ENCODE measurements at places on chromosomes 13 and 19.

DNA sequence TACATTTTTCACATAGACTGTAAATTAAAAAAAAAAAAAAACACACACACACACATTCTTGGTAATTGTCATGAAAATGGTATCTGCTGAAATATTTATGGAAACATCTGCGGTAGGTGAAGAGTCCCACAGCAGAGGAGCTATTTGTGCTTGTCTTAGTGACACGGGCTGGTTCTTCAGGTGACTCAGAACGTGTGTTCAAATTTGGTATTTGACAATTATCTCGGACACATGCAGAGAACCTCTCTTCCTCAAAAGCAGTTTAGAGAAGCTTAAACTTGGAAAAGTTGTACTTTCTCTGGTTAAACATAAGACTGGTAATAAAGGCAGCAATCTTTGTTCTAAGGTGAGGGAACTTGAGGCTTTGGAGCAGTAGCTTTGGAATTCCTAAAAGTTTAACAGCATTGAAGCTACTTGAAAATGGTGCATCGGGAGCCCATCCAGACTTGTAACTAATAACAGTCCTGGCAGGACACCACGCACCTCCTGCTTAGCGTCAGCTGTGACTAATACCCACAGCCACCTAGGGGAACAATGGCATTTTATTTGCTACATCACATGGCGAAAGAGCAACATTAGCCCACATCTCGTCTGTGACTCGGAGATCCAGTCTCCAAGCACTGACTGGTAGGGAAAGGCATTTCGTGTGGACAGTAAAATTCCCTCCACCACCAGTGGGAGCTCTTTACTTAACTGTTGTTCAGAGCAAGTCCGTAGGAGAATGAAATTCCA, 1505.1 kb upstream of the SLC10A2 start:
- DNase-seq = peak; percentile 68

DNA sequence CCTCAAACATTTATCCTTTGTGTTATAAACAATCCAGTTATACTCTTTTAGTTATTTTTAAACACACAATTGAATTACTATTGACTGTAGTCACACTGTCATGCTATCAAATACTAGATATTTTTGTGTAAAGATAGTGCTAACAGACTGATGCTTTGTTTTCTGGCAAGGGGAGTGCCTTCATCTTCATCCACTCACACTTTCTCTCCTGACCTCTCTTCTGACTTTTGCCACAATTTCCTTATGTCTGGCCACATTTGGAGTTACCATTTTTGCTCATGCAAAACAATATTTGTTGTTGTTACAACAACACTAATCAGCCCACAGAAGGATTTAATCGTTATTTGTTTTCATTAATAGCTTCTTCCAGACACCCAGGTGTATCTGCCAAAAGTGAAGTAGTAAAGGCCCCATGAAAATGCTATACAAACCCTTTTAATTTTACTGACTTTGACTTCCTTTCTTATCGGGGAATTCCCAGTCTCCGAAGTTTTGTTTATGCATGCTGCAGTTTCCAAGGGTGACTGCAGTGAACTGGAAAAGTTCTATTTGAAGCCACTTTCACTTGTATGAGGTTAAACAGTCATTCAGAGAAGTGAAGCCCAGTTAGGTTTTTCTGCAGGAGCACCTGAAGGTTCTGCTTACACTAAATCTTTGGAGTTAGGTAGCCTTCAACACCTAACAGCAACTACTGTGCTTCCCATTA, 66.1 kb upstream of the FRY start:
- DNase-seq = no peak

GRCh38 chr19:1538978-1539377, 15.1 kb downstream of the PLK5 start:
- no peak for DNase-seq

DNA sequence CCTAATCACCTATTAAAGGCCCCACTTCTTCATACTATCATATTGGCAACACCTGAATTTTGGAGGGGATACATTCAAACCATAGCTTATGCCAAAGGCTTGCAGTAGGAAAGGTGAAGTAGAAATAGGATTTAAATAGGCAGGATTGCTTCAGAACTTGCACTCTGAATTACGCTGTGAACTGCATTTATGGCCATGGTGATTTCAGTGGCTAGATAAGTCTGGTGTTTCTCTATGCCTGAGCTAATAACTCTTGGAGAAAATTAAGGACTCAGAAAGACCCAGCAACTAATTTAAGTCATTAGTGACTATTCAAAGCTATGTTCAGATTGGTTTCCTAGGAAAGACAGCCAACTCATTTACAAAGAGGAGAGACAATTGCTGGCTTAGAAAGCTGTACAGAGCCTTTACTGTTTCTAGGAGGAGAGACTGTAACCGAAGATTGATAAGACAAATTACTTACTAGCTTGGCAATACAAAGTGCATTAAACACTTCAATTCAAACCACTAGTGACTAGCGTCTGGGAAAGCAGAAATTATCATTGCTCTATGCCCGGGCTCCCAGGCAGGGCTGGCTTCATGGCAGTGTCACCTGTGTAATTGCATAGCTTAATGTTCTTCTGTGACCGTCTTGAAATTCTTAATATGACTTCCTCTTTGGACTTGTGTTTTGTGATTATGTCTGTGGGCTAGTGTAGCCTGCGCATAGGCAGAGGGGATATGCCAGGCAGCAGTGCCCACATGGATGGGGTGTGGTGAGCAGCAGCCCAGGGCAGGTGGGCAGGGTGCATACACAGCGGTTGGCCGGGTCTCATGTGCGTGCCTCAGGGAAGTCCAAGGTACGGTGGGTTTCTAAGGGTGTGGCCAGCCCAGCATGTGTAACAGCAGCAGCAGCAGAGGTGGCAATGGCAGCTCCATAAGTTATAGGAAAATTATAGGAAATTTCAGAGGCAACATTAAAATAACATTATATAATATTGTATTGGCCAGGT, 60.1 kb downstream of the KL start:
- no peak for DNase-seq

DNA sequence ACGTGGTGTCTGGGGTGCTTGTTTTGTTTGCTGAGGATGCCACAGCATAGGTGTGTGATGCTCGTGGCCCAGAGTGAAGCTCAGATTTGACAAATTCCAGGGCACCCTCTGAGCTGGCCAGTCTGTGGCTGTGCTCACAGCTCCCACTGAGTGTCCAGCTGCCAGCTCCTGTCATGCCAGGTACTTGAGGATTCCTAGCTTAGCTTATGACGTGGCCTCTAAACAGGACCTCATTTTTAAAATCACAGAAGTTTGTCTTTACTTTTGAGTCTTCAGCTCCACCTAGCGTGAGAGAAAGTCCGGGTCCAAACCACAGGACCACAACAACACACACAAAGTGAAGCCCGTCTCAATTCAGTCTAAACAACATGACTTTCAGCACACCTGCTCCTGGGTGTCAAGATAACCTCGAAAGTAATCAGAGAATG, 117.3 kb downstream of the RAB20 start:
- no peak for DNase-seq

DNA sequence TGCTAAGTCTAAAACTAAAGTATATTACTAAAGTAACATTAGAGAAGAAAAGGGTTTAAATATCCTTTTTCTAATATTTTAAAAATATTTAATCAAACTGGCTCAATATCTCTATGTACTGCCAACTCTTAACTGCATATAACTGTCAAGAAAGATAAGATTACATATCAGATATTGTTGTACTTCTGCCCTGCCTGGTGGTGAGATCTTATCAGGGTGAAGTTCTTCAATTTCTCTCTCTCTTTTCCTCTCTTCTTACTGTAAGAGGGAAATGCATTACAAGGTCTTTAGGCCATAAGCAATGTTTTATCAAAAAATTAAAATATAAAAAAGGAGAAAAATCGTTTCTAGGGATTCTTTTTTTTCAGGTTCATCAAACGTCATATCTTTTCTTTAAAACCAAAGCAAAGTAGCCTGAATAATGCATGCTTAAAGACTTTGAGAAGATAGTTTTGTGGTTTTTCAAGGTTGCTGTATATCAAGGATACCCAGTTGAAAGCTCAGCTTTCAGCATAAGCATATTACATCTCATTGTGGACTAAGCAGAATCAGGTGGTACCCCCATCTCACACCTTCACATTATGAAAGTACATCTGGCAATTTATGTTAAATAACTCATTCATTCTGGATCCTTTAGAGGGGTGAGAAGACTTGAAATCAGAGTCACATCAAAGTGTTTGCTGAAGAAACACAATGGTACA, 1625.7 kb upstream of the SLC10A2 start:
- DNase-seq = no peak

DNA sequence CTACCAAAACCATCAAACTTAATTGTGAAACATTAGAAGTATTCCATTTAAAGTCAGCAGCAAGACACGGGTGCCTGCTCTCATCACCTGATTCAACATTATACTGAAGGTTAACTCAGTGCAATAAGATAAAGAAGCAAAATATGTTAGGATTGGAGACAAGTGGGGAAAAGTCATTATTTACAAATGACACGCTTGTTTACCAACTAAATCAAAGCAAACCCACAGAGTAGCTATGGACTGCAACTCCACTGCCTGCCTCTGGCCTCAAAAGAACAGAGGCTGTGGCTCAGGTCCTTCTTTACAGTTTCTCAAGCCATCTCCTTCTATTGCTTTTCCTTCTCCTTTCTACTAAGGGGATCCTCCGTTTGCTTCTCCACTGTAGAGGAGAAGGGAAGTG, 21.0 kb upstream of the ATP12A start:
- DNase-seq = no peak

DNA sequence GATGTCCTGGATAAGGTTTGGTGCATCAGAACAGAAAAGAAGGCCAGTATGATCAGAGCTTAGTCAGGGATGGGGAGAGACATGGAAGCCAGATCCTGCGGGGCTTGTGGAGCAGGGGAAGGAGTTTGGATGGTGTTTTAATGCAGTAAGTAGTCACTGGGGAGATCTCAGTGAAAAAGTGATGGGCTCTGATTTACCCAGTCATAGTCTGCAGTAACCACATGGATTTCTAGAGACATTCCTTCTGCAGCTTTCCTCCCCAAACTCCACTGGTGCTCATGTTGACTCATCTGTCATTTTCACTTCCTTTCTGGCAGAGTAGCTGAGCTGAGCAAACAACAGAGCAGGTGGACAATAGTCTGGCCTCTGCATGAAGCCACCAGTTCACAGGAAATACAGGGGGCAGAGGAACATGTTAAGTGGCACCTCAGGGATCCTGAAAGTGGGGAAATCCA, 144.1 kb downstream of the DPF1 start:
- peak; percentile 81 for DNase-seq

DNA sequence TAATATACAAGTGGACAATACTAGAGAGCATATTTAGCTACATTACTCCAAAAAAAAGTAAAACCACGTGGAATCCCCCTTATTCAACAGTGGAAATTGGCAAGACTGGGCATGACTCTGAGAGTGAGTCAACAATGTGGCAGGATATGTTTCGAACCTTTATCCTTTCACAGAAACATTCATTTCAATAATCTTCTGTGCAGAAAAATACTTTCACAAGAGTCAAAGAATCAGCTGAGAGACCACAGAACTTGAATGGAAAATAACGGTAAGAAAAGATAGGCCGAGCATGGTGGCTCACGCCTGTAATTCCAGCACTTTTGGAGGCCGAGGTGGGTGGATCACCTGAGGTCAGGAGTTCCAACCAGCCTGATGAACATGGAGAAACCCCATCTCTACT, 25.1 kb upstream of the CD70 start:
- DNase-seq = no peak

DNA sequence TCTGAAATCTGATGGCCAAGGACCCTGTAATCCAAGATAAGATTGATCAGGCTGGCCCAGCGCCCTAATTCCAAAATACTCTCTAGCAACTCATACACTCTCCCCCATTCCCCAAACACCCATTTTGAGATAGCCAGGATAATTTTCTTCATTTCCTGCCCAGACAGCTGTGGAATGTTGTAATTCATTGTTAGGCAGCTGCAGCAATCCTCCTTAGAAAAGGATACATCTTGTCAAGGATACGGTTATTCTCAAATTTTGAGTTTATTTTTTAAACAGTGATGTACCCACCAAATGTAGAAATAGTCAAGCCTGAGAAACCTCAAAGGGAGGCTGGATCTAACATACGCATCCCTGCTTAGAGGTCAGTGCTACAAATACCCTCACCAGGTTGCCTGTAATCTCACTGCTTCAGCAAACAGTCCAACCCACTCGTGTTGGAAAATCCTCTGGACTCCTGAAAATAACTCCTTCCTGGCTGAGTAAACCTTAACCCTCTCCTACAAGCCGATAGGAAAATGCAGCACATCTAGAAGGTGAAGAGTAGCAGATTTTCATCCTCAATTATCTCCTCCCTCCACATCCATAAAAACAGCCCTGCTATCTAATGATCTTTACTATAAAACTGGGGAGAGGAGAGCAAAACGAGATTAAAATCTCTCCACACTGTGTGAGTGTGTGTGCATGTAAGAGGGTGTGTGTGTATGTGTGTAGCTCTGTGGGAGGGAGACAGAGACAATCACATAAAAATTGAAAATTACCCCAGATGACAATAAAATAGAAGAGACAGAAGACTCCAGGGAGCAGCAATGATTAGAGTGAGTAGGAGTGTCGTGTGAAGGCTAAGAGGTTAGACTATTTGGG, 683.1 kb downstream of the DIAPH3 start:
- no peak for DNase-seq

GRCh38 chr19:14072535-14073260, at the start of gene MISP3:
TSS of gene MISP3 (plus strand) at chr19:14072786. CDS start at chr19:14073310, 524 bp downstream.
- peak; percentile 24 for DNase-seq

GRCh38 chr13:34864671-34865070, 77.4 kb upstream of the NBEA start:
- DNase-seq = no peak

DNA sequence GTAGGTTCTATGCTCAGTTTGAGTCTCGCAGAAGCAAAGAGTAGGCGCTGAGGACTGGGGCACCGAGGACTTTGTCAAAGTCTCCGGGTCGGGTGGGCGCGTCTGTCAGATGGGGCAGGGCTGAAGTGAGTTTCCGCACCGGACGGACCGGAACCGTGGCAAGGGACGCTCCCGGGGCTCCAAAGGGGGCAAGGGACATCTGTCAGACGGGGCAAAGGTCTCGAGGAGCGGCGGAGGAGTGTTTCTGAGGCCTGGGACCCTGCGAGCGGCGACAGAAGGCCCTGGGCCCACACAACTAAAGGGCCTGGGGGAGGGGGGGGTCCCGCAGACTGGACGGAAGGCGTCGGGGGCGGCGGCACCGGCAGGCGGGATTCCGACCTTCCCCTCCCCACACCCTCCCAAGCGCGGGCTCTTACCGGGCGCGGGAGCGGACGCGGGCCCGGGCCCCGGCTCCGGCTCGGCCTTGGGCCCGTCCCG, 13.3 kb upstream of the AKAP8L start:
- no peak for DNase-seq

GRCh38 chr13:41039746-41040145, 20.6 kb upstream of the ELF1 start:
- no peak for DNase-seq

- DNase-seq = no peak
Observed at GRCh38 chr19:35212241-35212640, 16.3 kb downstream of the FAM187B start.

- no peak for DNase-seq
Observed at GRCh38 chr19:781800-782184, 15.5 kb upstream of the PTBP1 start.

DNA sequence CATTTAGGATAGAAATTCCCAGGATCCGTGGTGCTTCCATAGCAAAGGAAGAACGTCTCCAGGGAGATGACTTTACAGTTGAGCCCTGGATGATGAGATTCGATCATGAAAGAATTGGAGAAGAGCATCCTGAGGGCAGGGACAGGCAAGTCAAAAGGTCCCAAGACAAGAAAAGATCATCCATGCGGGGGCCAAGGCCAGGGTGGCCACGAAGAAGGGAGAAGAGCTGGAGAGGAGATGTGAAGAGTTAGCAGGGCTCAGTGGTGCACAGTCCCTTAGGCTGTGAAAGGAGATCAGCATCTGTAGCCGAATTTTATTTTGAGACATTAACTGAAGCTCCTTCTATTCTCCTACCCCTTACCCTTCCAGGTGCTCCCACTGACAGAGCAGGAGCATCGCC, 28.9 kb downstream of the OR10H4 start:
- DNase-seq = no peak

All from COR-L47 (cell line).